NCI-H1092 (cell line): ENCODE measurements at places on chromosomes 4 and X.

- DNase-seq = no peak
Measured at GRCh38 chr4:717601-718320, 12.1 kb downstream of the PCGF3 start.

- no peak for DNase-seq
Measured at GRCh38 chrX:2299871-2300270, 200.9 kb downstream of the DHRSX start.

- DNase-seq = no peak
Measured at GRCh38 chr4:177960566-177960965, 518.3 kb upstream of the AGA start.

DNA sequence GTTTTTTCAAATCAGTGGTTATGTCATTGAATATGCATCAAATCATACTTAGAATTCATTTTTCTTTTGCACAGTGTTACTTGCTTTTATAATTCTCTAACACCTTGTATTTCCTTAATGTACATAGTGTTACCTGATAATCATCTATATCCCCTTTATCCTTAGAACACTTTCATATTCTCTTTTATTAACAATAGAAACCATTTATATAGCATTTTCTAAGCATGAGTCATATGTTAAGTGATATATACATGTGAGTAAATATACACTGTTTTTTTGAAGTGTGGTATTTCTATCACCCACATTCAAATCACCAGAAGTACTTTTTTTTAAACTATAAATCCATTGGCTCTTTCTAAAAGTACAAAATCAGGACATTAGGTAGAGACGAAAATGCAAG is 15.3 kb downstream of the EPHA5 start:
- DNase-seq = no peak

DNA sequence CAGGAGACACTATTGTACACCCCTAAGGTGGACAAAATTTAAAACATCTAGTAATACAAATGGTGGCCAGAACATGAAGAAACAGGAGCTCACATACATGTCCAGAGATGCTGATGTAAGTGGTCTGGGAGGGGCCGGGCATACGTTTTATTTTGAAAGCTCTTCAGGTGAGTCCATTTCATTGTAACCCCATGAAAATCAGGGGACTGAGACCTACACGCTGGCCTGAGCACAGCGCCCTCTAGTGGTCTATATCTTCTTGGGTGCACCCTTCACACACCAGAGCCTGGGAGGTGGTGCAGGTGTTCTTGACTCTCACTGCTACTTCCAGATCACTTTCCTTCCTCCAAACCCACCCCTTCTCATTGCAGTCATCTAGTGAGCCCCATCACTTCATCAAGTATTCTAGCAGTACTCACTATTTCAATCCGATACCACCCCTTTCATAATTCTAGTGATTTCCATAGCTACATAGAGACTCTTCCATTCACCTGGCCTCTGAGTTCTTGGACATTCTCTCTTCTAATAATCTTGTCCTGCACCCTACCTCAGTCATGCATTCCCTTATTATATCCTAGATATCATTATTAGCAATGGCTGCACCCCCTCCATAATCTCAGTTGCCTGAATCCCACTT is 4.3 kb upstream of the TLR6 start:
- DNase-seq = peak; percentile 19

- no peak for DNase-seq
Measured at GRCh38 chr4:25821899-25822298, 40.9 kb downstream of the SEL1L3 start.

DNA sequence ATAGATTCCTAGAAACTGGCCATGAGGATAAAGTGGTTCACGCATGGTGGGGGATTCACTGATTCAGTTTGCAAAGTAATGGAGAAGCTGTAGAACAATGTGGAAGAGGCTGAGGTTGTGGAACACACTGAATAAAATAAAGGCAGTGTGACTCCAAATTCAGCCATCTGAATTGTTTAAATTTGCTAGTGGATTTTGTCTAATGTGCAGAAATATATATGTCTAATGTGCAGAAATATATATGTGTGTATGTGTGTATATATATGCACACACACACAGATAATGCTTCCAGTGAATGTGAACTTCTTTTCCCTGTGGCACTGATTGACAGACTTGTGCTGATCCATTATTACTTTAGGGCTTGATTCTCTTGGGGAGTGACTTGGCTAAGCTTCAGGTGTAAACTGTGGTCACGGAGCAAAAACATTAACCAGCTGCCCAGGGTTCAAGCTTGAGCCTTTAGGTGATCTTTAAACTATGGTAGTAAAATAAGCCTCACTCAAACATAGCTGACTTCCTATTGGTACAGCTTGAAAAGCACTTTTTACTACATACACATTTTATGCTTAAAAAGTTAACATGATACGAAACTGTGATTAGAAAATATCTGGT is 3.5 kb downstream of the STBD1 start:
- no peak for DNase-seq

- DNase-seq = no peak
Measured at GRCh38 chr4:83704786-83705185, 168.9 kb downstream of the GPAT3 start.

DNA sequence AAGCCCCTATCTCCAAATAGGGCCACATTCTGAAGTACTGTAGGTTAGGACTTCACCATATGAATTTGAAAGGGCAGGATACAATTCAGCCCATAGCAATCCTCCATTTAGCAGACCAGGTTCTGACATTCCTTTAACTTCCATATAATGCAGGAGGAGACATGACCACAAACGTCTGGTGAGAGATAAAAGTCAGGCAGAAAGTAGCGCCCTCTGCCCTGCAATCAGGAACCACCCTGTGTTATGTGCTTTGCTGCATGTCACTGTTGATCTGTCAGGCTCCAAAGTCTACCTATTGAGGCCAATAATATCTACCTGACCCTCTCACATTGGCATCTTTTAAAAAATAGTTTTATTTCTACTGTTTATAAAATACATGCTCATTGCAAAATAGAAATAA is 30.2 kb upstream of the SEPSECS start:
- DNase-seq = no peak
